ENCODE measurements at places on chromosomes 6 and 20. TPM values are rescaled to one million over a fixed set of nuclear protein-coding genes. Genes with fewer than 3 reads are reported as not detected.

HMGCLL1 gene
- polyA plus RNA-seq: 5.6 TPM

KCNK15 gene
- 0.20 TPM for polyA plus RNA-seq

STK35 gene
- polyA plus RNA-seq: 6.9 TPM

CCDC170 gene
- polyA plus RNA-seq: 0.49 TPM

PDCD2 gene
- polyA plus RNA-seq: 53.3 TPM

CRISP3 gene
- polyA plus RNA-seq: 0.28 TPM

MYLIP gene
- polyA plus RNA-seq: 41.5 TPM

MDFI gene
- 41.3 TPM for polyA plus RNA-seq

DDAH2 gene
- 108 TPM for polyA plus RNA-seq

SERAC1 gene
- 5.3 TPM for polyA plus RNA-seq

GINM1 gene
- polyA plus RNA-seq: 42.0 TPM

BMP2 gene
- polyA plus RNA-seq: 1.8 TPM

TP53TG5 gene
- 0.68 TPM for polyA plus RNA-seq

COL9A3 gene
- polyA plus RNA-seq: 6.1 TPM

PGC gene
- not detected for polyA plus RNA-seq

MLIP gene
- 69.5 TPM for polyA plus RNA-seq

FAM217A gene
- polyA plus RNA-seq: 0.96 TPM

RIMS4 gene
- polyA plus RNA-seq: 7.6 TPM

TMC2 gene
- polyA plus RNA-seq: 0.10 TPM

TSPO2 gene
- polyA plus RNA-seq: 0.70 TPM

LY6G6D gene
- polyA plus RNA-seq: 0.47 TPM

SYNCRIP gene
- polyA plus RNA-seq: 88.0 TPM

RNF182 gene
- 0.87 TPM for polyA plus RNA-seq

FAXC gene
- 1.3 TPM for polyA plus RNA-seq

DPPA5 gene
- polyA plus RNA-seq: not detected

CCN2 gene
- 27.2 TPM for polyA plus RNA-seq

ENPP3 gene
- 0.59 TPM for polyA plus RNA-seq

SMIM26 gene
- 83.1 TPM for polyA plus RNA-seq

PGBD1 gene
- polyA plus RNA-seq: 7.1 TPM

CST3 gene
- 101 TPM for polyA plus RNA-seq

SLC35F1 gene
- 1.5 TPM for polyA plus RNA-seq

BRPF3 gene
- 24.4 TPM for polyA plus RNA-seq

CPNE5 gene
- polyA plus RNA-seq: 17.6 TPM

PTCHD4 gene
- polyA plus RNA-seq: 0.97 TPM

APOBEC2 gene
- 501 TPM for polyA plus RNA-seq

ELOVL2 gene
- polyA plus RNA-seq: 1.9 TPM

COL19A1 gene
- polyA plus RNA-seq: 3.3 TPM

BPIFA1 gene
- not detected for polyA plus RNA-seq

SYNGAP1 gene
- 28.1 TPM for polyA plus RNA-seq

Data from forelimb muscle (tissue), 1 donor.